ENCODE measurements at places on chromosomes 1 and 21. TPM values are rescaled to one million over a fixed set of nuclear protein-coding genes. Genes with fewer than 3 reads are reported as not detected.

DNA sequence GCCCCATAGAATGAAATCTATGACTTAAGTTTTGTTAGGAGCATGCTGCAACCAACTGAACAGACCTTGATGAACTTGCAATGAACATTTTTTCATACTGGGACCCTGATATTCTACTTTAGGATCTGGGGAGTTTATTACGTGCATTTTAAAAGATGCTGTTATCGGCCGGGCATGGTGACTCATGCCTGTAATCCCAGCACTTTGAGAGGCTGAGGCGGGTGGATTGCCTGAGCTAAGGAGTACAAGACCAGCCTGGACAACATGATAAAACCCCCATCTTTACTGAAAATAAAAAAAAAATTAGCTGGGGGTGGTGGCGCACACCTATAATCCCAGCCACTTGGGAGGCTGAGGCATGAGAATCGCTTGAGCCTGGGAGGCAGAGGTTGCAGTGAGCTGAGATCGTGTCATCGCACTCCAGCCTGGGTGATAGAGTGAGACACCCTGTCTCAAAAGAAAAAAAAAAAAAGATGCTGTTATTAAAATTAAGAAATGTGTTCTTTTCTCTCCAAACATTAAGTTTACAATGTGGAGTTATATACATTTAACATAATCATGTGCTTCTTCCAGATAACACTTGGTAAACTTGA, 7.1 kb downstream of the MPZL1 start:
- no peak for DNase-seq

GRCh38 chr1:116987256-116987555, 14.4 kb upstream of the CD101 start:
- no peak for DNase-seq

- no peak for DNase-seq
Measured at GRCh38 chr1:44460107-44460882, 55.2 kb downstream of the RNF220 start.

- no peak for DNase-seq
Measured at GRCh38 chr1:245855846-245856730, 651.0 kb downstream of the SMYD3 start.

- DNase-seq = no peak
Measured at GRCh38 chr21:45120975-45121374, 46.6 kb downstream of the ADARB1 start.

DNA sequence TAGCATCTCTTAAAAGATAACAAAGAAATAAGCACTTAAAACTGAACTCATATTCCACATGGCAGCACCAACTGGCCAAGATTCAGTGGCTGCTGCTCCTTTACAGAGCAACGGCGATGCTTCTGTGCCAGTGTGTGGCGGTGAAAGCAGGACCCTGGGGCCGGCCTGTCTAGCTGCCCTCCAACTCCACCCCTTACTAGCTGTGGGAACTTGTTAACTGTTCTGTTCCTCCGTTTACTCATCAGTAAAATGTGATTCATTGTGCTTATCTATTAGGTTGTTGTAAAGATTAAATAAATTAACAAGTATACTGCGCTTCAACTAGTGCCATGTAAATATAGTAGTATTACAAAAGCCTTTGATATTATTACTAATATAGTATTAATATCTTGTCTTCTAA, 133.2 kb downstream of the GDAP2 start:
- no peak for DNase-seq

GRCh38 chr1:166169182-166169581, 2.4 kb upstream of the FAM78B start:
- DNase-seq = no peak

DNA sequence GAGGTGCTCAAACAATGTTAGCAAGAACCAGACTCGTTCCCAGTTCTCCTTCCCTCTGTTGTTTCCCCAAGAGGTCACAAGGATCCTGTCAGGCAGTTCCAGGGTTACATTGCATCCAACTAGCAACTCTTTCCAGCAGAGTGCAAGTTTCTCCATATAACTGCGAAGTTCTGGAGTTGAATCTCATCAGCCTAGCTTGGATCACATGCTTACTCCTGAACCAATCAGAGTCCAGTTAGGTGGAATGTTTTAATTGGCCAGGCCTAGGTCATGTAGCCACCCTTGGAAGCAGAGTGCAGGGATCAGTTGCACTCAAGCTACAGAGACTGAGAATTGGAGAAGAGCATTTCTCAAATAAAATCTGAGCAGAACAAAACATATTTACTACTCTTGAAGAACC, 15.9 kb upstream of the PIK3R3 start:
- no peak for DNase-seq

DNA sequence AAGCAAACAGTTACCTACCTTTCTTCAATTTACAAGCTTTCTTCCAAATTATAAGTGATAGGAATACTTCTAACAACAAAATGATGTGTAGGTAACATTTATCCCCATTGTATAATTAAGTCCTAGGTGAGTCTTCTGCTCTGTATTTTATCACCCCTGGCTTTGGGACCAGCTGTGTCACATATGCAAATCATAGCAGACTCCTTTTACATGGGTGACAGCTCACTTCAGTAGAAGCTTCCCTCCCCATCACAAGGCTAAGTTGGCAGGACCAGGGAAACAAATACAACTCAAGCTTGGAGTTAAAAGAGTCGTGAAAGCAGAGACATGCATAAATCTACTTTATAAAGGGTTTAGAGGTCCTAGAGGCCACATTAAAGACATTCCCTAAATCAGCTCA, 121.1 kb upstream of the RUNX1 start:
- DNase-seq = no peak

GRCh38 chr1:48767975-48768510, 8.6 kb downstream of the BEND5 start:
- no peak for DNase-seq

DNA sequence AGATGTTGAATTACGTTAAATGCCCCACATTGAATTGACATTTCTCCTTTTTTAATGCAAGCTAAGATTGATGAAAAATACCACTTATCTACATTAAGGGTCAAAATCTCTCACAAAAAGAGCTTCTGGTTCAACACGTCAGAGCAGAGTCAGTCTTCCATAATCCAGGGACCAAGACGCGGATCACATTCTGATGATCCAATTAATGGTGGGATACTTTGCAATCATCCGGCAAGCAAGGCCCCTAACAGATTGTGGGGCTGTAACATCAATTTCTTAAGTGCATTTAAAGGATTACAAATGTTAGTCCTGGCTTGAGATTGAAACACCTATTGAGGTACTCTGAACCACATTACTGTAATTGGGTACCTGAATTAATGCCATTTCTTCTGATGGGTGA, 120.2 kb upstream of the ESRRG start:
- no peak for DNase-seq

GRCh38 chr1:60872426-60873054, 209.8 kb upstream of the NFIA start:
- no peak for DNase-seq

- DNase-seq = peak; percentile 67
Measured at GRCh38 chr1:158149175-158149574, 31.5 kb upstream of the CD1D start.

- DNase-seq = no peak
Measured at GRCh38 chr21:16088056-16088455, 358.3 kb downstream of the USP25 start.

DNA sequence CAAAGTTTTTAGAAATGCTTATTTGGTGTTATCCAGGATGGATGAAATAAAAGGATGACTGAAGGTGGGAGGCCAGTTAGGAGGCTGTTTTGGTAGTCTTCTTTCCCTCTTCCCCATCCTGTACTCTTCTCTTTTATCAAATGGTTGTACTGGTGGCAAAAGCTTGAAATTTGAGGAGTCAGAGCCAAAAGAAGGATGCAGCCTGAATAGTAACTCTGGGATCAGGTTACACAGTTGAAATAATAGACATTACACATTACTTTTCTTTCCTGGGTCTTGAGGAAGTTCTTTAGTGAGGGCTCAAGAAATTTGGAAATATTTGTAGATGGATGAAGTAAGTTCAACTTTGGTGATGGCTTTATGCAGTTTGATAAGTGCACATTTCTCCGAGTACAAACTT, 108.6 kb downstream of the GPR52 start:
- no peak for DNase-seq

DNA sequence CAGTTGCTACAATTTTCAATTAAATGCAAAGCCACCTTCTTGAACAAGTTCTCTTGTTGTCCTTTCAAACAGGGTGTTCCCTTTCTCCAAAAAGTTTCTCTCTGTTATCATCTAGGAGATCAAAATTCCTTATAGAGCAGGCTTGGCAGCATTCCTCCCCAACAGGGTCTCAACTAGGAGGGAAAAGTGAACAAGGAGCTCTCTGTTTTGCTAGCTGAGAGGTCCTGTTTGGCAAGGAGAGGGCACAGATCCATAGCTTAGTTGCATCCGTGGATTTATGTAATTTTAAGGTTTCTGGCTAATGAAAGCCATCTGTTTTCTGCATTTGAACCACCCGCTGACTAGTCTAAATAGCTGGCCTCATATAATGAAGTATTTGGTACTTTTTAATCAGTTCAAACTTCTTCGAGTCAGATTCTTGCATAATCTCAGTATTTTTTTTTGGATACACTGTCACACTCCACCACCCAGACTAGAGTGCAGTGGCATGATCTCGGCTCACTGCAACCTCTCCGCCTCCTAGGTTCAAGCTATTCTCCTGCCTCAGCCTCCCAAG, 54.0 kb downstream of the APP start:
- DNase-seq = no peak

GRCh38 chr1:157044326-157044725, 1.2 kb downstream of the ARHGEF11 start:
- no peak for DNase-seq

- DNase-seq = no peak
Measured at GRCh38 chr1:36365381-36365780, 20.3 kb downstream of the STK40 start.

DNA sequence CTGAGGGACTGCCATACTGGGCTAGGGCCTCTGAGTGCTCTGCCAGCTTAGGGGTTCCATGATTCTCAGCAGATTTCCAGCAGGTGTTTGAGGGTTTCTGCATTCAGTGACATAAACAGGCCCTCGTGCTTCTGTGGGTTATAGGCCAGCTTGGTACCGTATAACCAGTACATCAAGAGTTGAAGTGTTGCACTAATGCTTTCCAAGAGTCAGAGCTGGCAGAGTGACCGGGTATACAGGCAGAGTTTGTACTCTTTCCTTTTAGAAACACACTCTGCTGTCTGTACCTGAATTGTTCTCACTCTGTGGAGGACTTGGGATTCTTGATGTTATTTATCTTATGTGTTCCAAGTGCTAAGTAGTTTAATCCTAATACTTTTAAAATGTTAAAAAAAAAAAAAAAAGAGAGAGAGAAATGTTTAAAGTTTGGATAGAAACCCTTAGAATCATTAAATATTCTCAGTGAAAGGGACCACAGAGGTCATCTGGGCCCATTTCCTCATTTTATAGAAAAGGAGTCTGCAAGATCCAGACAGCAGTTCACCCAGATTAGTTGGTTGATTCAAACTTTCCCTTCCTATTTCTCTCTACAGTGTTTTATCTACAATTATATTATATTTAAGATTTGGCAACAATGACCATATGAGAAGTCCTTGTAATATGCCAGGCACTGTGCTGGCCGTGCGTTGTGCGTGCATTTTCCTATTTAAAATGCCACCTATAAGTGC, 325.8 kb downstream of the KIF26B start:
- DNase-seq = no peak

- DNase-seq = peak; percentile 23
Measured at GRCh38 chr1:223429313-223429731, 36.1 kb downstream of the CCDC185 start.

- DNase-seq = no peak
Measured at GRCh38 chr1:151294742-151295462, 12.8 kb downstream of the ZNF687 start.

GRCh38 chr1:46547481-46548383, 3.7 kb downstream of the KNCN start:
- no peak for DNase-seq

DNA sequence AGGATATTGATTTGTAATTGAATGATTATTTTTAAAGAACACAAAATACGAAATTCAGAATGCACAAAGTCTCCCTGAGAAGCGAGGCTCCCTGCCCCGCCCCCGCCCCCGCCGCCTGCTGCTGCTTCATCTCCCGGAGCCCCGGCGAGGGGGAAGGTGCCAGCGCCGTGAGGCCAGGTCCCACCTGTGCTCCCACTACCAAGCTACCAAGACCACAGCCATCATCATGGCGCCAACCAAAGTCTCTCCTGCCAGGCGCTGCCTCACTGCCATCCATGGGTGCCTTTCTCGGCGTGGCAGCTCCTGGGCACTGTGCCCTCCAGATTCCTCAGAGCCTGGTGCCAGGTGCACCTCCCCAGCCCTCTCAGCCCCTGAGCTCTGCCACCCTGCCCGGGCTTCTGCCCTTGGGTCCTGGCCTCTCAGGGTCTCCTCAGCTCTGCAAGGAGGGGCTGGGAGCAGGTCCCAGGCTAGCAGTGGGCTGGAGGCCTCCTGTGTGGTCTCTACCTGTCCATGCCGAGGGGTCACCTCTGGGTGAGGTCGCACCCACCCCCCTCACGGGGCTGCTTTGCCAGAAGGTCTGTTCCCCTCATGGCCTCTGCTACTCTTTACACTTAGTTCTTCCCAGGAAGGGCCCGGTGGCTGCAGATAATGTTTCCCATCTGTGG, 29.4 kb upstream of the TTC34 start:
- no peak for DNase-seq

DNA sequence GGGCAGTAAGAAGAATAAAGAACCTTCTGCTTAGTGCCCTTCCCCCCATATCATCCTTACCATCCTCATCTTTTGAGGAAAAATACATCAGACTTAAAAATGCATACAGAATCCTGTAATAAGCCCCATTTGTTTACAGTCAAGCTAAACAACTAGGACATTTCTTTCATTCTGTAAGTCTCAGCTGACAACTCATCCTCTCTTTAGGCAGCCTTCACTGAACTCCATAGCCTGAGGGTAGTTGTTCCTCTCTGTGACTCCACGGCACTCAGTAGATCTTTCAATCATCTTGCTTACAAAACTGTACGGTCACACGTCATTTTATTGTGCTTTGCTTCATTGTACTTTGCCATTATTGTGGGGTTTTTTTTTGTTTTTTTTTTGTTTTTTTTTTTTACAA, 82.5 kb downstream of the NRIP1 start:
- no peak for DNase-seq

The PCP4L1 gene
- total RNA-seq = not detected

The ANGEL2 gene
- total RNA-seq = 36.7 TPM

The PRAMEF33 gene
- not detected for total RNA-seq

The INTS7 gene
- 10.5 TPM for total RNA-seq

The ALG6 gene
- total RNA-seq = 5.7 TPM

The SLC45A1 gene
- 3.2 TPM for total RNA-seq

The HSD3B2 gene
- total RNA-seq = 9.9 TPM

The C1orf115 gene
- 18.4 TPM for total RNA-seq

The SUSD4 gene
- not detected for total RNA-seq

The ZBTB8B gene
- total RNA-seq = under 0.01 TPM

The CELA3B gene
- total RNA-seq = not detected

The DUSP23 gene
- 549 TPM for total RNA-seq

The TRIM67 gene
- total RNA-seq = not detected

The ATAD3C gene
- not detected for total RNA-seq

The DPT gene
- total RNA-seq = 12.3 TPM

The TMEM200B gene
- 18.5 TPM for total RNA-seq
